ENCODE measurements at places on chromosomes 12 and 14.

- DNase-seq, result no peak
Observed at GRCh38 chr12:70389678-70390077, 23.6 kb downstream of the KCNMB4 start.

GRCh38 chr14:69880044-69880487 lies 850 bp downstream of the SMOC1 start:
- DNase-seq, result no peak

DNA sequence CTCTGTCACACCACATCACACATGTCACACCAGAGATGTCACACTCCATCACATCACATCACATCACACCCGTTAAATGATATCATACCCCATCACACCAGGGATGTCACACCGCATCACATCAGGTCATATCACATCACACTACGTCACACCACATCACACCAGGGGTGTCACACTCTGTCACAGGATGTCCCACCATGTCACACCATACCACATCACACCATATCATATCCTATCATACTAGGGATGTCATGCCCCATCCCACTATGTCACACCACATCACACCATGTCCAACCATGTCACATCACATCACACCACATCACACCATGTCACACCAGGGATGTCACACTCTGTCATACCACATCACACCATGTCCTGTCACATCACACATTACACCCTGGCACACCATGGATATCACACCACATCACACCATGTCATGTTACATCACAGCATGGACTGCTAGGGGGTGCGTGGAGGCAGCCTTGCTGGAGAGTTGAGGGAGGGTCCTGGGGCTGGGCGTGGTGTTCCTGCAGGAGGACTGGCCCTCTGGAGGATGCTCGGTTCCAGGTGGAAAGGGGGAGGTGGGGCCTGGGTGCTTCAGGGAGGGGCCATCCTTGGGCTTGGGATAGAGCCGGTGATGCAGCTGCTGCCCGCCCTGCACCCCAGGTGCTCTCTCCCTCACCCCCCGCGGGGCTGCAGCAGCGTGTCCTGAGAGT lies 134.6 kb downstream of the TMEM121 start:
- no peak for DNase-seq

- no peak for DNase-seq
Observed at GRCh38 chr12:56572288-56572687, 50.7 kb downstream of the RBMS2 start.

GRCh38 chr12:125271892-125272291 lies 206.7 kb downstream of the AACS start:
- DNase-seq, result no peak

DNA sequence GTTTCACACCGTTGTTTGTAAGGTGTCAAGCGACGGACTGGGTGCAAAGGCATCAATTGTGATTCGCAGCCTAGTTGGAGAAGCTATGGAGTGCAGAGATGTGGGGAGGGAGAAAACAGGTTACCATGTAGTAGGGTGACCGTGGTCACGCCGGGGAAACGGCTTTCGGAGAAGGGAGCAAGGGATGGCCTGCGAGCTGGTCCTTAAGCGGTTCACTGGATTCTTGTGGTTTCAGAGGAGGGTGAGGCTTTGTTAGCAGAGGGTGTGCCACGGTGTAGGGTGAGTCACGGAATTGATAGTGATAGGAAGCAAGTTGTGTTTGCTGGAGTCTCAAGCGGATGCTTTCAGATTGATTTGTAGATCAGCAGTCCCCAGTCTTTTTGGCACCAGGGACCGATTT lies 2.3 kb downstream of the PIWIL1 start:
- no peak for DNase-seq

DNA sequence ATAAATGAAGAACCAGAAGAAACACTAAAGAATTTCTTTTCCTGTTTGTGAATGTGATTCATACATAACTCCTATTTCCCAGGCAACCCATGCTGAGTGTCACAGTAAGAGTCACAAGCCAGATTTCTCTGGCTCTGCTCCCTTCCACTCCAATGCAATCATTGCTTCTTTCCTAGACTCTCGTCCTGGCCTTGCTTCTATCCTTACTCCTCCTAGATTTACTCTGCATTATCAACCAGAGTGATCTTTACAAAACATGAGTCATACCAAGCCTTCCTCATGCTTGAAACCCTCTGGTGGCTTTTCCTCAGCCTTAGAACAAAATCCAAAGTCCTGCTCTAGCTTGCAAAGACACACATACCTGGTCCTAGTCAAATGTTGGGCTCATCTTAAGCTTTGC lies 13.3 kb downstream of the IL22 start:
- peak; percentile 87 for DNase-seq

GRCh38 chr14:99936738-99937474 lies 128.3 kb upstream of the EVL start:
- DNase-seq, result no peak

DNA sequence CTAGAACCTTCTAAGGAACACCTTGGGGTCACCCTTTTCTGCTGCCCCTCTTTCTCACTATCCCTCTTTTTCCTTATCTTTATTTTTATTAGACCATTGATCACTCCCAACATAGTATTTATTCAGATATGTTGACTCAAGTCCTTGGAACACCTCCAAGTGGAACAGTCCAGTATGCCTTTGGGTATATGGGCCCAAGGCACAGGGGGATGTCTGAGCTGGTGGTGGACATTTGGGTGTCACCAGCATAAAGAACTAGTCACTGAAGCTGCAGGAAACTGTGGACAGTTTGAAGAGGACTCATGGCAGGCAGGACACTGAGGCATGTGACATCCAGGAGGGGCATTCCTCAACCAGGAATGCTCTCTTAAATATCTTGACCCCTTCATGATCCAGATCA lies 105.6 kb downstream of the VEZT start:
- DNase-seq, result no peak

GRCh38 chr12:68368327-68368726 lies 36.2 kb upstream of the MDM1 start:
- DNase-seq, result peak; percentile 31

- DNase-seq, result no peak
Observed at GRCh38 chr12:115945491-115945885, 332.0 kb downstream of the MED13L start.

- DNase-seq, result peak; percentile 29
Observed at GRCh38 chr14:102249041-102249440, 55.9 kb downstream of the MOK start.

GRCh38 chr12:5213990-5214389 lies 170.3 kb downstream of the KCNA5 start:
- DNase-seq, result no peak

- DNase-seq, result no peak
Observed at GRCh38 chr12:74818412-74818811, 280.8 kb downstream of the ATXN7L3B start.

GRCh38 chr14:42224053-42224888 lies 617.6 kb downstream of the LRFN5 start:
- DNase-seq, result peak; percentile 75

DNA sequence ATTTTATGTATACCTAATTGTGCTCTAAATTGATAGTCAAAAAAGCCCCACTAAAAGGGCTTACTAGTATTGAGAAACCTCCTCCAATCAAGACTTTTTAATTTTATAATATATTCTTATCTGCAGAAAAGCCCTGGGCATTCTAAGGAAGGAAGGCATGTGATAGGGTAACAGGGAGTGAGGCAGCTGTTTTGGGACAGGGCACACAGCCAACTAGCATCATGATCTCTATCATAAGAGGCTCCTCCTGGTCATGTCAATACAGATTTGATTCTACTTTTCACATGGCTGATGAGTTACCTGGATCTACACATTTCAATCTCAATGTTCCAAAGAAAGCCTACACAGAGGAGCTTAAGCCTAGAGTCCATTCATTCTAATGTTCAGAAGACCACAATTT lies 9.1 kb downstream of the ADAM20 start:
- no peak for DNase-seq

DNA sequence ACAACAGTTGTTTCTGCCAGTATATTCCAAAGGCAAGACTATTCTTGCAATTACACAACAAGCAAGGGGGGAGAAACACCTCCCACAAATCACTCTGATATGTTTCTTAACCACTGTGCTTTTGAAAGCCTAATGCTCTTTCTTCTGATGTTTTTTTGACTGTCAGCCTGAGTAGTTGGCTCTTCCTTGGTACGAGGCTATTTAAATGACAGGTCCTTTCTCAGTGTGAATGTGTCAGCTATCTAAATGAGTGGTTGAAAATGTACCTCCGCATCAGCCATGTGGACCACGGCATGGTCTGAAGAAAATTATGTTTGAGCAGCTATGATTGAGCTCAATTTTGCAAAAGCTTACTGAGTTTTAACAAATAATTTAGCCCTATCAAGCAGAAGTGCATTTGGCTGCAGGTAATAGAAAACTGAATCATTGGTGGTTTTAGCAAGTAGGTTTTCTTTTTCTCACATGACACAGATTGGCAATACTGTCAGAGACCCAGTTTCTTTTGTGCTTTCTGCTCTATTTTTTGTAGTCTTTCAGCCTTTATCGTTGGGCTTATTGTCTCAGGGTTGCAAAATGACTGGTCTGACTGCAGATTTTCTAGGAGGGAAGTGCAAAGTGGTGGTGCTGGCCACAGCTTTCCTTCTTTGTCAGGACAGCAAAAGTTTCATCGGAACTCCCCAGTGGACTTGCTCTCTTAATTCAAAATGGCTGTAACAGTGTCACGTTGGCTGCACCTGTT lies 162.8 kb downstream of the RGS6 start:
- no peak for DNase-seq

DNA sequence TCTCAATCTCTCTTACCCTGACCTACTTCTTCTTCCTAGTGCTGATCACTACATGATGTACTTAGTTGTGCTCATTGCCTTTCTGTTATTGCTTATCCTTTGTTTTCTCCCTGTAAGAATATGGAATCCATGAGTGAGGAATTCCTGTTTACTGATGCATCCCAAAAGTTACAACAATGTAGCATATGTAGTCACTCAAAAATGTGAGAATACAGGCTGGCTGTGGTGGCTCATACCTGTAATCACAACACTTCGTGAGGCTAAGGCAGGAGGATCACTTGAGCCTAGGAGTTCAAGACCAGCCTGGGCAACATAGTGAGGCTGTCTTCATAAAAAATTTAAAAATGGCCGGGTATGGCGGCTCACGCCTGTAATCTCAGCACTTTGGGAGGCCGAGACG lies 8.0 kb upstream of the WDR20 start:
- DNase-seq, result no peak

DNA sequence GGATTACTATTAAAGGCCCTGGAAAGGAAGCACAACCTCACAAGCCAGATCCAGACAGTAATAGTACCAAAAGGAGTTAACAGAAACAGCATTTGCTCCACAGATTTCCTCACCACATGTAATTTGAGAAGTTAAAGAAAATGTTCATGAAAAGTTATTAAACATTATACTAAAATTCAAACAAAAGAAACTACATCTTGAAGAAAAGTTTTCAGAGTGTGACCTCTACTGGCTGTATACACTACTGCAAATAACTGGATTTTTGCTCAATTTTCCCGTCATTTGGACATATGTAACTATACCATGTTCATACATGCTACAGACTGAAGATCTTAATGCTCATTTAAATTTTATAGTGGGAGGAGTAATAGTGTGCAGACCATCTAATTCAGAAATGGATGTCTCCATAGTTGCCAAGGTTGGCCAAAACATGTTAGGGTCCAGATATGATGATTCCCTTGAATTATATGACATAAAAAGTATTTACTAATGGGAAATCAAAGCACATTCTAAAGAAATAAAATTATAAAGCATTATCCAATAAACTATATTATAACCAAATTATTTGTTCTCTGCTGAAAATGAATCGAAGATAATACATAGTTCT lies 5.6 kb downstream of the KRR1 start:
- no peak for DNase-seq

DNA sequence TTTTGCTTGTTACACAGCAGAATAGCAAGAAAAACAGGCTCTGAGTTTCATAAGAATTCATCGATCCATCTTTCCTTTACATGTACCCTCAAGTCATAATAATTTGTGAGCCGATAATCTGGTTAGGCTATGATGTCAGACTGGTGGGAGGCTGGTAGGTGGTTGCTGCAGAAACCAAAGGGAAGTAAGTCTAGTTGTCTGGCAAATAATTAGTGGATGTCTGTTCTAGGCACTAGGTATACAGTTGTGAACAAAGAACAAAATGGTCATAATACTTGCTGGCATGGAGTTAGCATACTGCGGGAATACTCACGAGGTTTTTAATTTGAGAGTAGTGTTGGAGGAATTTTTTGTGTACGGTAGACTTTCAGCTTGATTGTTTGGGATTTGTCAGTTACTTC lies 8.8 kb downstream of the SUSD6 start:
- no peak for DNase-seq

GRCh38 chr12:89344862-89345202 lies 7.5 kb downstream of the DUSP6 start:
- DNase-seq, result no peak

DNA sequence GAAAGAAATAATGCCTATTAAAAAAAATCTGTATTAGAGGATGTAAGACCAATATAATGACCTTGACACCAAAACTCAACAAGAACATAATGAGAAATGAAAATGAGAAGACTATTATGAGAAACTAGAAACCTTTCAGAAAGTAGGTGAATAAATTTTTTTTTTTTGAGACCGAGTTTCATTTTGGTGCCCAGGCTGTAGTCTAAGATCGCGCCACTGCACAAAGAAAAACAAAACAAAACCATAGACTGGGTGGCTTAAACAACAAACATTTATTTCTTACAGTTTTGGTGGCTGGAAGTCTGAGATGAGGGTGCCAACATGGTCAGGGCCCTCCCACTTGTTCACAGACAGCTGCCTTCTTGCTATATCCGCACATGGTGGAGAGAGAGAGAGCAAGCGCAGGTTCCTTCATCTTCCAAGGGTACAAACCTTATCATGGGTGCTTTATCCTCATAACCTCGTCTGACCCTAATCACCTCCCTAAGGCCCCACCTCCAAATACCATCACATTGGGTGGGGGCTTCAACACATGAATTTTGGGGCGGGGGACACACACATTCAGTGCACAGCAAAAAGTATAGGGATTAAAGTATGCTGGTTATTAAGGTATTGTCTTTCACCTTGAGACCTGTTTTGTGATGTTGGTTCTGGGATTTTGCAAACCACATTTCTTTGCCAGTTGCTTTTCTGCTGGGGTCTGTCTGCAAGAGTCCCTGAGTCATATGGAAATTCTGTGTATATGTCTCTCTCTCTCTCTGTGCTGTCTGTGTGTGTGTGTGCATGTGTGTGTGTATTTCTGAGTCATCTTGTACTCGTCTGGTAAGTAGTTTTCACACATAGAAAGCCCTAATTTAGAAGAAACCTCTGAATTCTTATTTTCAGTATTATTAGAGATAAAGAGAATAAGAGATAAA lies 26.2 kb downstream of the ZCRB1 start:
- peak; percentile 74 for DNase-seq
